ENCODE measurements at places on chromosomes 12 and 14.
A peak's percentile ranks its signal among the peaks of the same experiment; 100 is the strongest.

DNA sequence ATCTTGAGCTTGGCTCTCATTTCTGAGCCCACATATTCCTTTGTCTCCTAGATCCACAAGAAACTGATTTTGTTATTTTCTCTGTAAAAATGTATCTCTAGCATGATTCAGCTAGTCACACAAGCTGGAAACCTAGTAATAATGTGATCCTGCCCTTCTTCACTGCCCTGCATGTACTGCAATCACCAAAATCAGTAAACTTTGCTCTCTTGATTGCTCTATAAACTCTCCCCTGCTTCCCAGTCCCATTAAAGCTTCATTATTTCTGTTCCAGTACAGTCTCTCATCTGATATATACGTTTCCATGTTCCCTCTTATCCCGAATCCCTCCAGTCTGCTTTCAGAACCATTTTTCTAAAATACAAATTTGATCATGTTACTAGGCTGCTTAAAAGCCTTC lies 166.5 kb downstream of the MSRB3 start:
- no peak for DNase-seq

GRCh38 chr12:61369241-61369910 lies 890.8 kb upstream of the USP15 start:
- DNase-seq: no peak

DNA sequence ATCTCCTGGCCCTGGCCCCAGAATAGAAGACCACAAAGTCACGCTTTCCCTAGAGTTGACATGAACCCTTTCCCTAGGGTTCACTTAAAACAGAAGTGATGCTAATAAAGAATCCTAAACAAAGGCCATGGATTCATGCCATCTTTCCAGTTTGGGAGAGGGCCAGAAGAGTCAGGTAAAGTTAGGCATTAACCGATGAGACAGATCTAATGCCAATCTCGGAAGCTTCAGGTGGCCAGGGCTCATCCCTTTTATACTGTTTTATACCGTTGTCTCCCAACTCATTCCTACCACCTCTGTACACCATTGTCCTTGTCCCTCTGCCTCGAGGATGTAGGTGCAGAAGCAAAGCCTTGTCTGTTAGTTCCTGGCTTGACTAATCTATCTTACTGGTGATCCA lies 22.8 kb upstream of the ACTR10 start:
- no peak for DNase-seq

- DNase-seq: no peak
Measured at GRCh38 chr12:111557271-111558106, 41.6 kb downstream of the ATXN2 start.

GRCh38 chr12:121866331-121866730 lies 7.7 kb upstream of the HPD start:
- no peak for DNase-seq

DNA sequence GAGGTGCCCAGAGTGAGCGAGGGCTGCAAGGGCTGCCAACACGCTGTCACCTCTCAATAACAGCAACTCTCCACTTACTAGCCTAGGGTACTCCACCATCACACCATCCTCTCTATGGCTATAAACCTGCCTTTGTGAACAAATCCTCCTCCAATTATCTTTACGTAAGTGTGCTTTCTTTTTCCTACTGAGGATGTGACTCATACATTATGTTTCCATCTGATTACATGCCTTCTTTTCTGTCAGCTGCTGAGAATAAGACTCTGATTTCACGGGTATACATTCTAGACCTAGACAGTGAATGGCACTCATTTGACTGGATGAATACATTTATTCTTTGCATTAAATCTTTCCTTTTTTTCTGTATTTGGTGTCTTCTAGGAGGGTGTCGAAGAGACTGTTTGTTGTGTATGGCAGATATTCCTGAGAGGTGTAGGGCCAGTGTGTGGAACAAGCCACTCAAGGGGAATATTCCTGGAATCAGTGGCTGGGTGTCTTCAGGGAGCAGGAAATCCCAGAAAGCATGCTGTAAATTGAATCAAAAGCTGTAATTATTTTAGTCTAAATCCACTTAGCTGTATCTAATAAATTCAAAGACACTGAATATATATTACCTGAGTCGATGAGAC lies 327.3 kb upstream of the TMTC1 start:
- no peak for DNase-seq

- DNase-seq: no peak
Measured at GRCh38 chr12:26001530-26001929, 43.0 kb downstream of the RASSF8 start.

DNA sequence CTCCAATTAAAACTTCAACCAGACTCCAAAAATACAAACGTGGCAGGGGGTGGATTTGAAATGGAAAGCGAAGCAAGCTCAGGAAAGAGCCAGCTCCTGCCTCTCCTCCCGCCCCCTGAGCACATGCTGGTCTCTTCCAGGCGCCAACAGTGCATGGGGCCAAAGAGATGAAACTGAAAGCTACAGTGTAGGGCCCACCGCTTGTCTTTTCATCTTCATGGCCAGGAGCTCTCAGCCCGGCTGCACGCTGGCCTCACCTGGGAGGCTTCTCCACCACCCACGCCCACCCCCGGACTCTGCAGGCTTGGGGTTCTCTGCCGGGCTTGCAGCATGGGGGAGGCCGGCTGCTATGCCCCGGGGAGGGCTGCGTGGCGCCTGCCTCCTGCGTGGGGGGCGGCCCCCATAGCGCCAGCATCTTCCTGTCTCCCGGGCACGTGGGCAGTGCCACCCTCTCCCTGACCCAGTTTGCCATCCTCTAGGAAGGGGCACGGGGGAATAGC lies 2.0 kb downstream of the RIMBP2 start:
- DNase-seq: peak; percentile 77

- no peak for DNase-seq
Measured at GRCh38 chr12:59077575-59078426, 157.5 kb upstream of the LRIG3 start.

DNA sequence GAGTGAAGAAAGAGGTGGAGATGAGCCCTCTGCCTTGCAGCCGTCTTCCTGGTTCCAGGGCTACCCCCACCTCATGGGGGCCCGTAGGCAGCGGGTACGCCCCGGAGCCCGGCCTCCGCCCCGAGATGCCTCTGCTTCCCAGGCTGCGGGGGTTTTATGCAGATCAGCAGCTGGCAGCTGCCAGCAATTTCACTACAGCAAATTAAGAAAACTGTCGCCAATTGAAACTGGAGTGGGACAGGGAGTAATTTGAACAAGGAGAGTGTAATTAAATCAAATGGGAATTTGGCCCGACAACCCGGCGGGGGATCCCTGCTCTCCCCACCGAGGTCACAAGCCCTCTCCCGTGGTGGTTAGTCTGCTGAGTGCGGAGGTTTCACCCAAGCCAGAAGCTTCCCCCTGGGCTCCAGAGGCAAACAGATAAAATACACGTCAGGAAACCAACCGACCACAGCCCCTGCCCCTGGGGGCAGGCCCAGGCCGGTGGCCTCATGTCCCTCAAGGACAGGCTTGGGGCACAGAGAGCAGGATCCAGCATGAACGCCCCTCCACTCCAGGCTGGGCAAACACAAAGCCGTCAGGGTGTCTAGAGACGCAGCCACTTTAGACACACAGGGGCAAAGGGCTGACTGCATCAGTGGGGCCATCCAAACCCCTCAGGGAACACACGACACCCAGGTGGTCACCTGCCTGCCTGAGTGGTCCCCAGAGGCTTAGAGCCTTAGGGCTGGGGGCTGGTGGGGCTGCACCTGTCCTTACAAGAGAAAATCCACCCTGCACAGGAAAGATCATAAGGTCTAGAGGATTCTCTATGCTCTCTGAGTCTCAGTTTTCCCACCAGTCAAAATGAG lies 53.8 kb downstream of the TESC start:
- DNase-seq: peak; percentile 11

Measured in anterior cingulate cortex (tissue), 58 donors.